ENCODE measurements at places on chromosomes 16 and 17.
A peak's percentile ranks its signal among the peaks of the same experiment; 100 is the strongest.

DNA sequence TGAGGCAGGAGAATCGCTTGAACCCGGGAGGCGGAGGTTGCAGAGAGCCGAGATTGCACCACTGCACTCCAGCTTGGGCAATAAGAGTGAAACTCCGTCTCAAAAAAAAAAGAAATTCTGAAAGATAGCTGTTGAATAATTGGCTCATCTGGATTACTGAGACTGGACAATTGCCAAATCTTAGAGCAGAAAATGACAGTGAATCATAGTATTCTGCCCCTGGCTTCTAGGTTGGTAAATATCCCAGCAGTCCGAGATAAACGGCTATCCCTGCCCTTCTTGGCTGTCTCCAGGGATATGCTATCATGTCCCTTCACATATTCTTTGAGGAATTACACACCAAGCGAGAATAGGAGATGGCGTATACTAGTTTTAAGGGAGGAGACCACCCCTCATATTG, 35.5 kb upstream of the METTL16 start:
- DNase-seq: no peak

DNA sequence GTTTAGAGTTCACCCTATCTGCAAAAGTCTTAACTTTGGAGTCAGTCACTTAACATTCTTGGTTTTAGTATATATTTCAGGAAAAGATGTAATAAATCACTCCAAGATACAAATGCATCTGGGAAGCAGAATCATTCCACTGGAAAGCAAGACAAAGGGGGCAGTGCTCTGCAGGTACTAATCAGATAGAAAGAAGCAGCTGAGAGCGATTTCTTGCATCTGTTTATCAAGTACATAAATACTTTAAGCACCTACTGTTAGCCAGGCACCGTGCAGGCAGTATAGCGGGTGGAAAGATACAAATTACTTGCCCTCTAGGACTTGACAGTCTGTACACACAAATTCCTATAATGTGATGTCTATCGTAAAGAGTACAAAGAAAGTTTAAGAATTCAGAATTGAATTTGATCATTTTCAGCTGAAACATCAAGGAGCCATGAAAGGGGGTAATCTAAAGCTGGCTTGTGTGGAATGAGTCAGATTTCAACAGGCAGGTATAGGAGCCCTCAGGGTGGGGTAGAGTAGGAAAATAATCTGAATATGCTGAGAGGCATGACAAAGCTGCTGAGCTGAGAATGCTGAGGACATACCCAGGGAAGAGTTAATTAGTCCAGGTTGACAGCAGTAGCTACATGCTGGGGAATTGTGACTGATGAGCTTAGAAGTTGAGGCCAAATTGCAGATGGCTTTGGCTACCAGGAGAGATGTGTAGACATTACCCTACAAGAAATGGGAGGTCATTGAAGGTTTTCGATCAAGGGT, 110.2 kb downstream of the CA10 start:
- DNase-seq: no peak

- no peak for DNase-seq
These were observed 269 bp upstream of the ZSCAN10 start for GRCh38 chr16:3099395-3099731.

GRCh38 chr17:14737984-14738651, 437.2 kb downstream of the HS3ST3B1 start:
- DNase-seq: no peak

DNA sequence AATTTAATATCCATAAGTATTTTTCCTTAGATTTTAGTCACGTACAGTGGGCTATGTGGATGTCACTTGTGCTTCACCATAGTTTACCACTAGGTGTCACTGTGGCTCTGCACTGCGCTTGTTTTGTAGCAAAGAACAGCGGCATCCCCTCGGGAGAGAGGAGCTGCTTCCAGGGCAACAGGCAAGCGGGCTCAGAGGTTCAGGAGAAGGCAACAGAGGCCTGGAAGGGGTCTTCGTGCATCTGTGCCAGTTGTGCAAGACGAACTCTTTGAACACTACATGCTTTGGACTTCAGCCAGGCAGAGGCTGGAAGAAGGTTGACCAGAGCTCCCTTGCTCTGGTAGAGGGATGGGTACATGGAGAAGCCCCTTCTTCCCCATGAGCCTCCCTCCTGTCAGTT, 20.6 kb downstream of the CYB561 start:
- DNase-seq: peak; percentile 84

GRCh38 chr17:30513346-30513745, 36.1 kb downstream of the GOSR1 start:
- no peak for DNase-seq

GRCh38 chr16:71501547-71501946, 12.4 kb upstream of the ZNF19 start:
- no peak for DNase-seq

DNA sequence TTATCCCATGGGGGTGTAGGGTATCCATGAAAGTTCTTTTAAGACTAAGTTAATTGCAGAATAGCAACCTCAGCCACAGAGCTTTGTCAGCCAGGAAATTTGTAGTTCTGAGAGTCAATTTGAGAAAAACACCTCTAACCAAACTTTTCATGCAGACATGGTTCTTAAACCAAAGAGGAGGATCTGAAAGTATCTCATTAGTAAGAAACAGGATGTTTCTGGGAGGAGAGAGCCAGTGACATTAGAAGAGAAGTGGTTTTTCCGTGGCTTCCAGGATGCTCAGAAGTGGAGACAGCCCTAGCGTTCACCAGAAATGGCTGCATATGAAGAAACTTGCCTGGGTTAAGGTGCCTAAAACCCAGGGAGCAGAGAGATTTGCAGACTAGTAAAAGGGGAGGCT, 7.9 kb downstream of the GNAO1 start:
- DNase-seq: no peak

DNA sequence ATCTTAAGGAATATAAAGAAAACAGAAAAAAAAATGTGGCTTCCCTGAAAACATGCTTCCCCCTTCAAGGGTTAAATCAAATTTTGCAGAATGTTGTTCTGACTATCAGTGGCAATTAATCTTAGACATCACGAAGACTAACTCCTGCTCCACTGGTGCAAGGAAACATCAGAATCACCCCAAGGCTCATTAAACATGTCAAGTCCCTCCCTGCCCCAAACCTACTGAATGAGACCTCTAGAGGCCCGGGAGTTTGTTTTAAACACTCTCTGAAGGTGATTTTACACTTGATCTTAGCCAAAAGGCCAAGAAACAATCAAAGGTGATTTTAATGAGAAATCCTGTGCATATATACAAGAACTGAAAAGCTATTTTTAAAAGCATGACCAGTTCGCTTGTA, 18.3 kb downstream of the PSME3IP1 start:
- DNase-seq: no peak

- no peak for DNase-seq
These were observed 34.9 kb upstream of the ZC3H18 start for GRCh38 chr16:88535191-88535856.

GRCh38 chr17:45972531-45972930, 26.5 kb upstream of the STH start:
- DNase-seq: no peak

DNA sequence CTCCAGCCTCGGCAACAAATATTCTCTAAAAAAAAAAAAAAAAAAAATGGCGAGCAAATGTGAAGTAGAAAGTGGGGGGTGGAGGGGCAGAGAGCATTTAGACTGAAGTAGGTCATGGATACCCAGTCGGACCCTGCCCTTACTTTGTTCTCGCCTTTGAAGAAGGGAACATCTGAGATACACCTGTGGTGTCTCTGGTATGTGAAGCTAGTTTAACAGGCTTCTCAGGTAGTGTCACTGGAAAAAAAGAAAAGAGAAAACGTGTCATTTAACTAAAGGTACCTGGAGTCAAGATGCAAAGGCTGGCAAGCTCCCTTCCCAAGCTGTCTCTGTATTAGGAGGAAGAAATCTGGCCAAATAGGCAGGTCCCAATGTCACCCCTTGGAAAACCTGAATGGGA, 8.0 kb downstream of the FBF1 start:
- DNase-seq: no peak

- no peak for DNase-seq
These were observed 80.6 kb downstream of the TUBD1 start for GRCh38 chr17:59812139-59812538.

DNA sequence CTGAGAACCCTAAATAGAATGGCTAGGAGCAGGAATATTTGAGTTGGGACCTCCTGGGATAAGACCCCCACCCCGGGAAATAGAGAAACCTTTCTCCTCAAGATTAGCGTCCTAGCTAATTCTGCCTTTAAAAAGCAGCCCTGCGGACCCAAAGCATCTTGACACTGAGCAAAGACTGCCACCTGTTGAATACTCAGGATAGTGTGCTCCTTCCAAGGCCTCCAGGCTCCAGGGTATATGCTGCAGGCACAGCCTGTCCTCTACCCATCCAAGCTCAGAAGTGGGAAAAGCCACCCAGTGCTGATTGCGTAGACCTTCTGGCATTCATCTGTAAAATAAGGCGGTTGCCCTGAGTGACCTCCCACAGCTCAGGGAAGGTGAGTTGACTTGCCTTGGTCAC, 456.2 kb upstream of the DYNLRB2 start:
- DNase-seq: no peak

DNA sequence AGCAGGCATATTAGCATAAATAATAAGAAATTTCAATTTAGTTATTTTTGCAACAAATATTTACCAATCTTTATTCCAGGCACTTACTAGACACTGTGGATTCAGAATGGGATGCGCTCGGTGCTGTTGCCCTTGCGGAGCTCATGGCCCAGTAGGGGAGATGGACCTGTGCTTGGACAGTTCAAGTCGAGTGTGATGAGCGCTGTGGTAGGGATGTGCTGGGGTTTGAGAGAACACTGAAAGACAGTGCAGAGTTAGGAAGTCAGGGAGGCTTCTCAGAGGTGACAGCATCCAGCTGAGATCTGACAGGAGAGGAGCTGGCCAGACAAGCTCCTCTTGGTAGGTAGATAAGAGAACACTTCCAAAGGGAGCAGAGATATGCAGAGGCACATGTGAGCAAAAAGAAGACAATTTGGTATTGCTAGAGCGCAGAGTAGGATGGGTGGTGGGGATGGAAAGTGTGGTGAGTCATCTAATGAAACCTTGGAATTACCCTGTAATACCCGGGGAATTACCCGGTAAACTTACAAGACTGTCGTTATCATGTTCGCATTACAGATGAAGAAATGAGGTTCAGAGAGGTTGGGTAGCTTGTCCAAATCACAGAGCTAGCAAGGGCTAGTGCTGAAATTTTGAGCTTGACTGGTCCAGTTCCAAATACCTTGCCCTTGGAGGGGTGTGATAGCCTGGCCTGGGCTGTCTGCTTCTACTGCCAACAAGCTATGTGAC, 298.1 kb upstream of the N4BP1 start:
- DNase-seq: no peak

- DNase-seq: no peak
These were observed 10.0 kb upstream of the MPRIP start for GRCh38 chr17:17032131-17032692.

- no peak for DNase-seq
These were observed 19.9 kb downstream of the LGALS3BP start for GRCh38 chr17:78959803-78960202.

- no peak for DNase-seq
These were observed 9.1 kb downstream of the TP53I13 start for GRCh38 chr17:29577385-29578211.
